ENCODE measurements at places on chromosomes 5 and 9.

GRCh38 chr5:5540065-5540464 is 117.6 kb downstream of the ICE1 start:
- no peak for DNase-seq

- no peak for DNase-seq
These were observed 105.4 kb upstream of the TBCA start for GRCh38 chr5:77881528-77881927.

DNA sequence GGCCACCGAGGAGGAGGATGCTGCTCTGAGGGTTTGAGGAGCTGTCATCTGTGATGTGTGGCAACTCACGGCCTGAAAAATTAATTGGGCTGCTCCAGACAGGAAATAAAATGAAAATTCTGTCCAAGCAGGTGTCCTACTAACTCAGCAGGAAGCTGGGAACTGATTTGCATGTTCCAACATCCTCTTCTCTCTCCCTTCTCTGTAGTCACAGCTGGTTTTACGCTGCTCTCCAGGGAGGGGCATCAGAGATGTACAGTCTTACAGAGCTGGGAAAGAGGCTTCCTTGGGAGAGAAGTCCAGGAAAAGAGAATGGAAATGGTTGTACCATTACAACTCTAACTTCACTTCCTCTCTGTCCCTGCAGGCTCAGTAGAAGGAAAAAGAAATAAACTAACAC is 24.2 kb upstream of the SIL1 start:
- no peak for DNase-seq

DNA sequence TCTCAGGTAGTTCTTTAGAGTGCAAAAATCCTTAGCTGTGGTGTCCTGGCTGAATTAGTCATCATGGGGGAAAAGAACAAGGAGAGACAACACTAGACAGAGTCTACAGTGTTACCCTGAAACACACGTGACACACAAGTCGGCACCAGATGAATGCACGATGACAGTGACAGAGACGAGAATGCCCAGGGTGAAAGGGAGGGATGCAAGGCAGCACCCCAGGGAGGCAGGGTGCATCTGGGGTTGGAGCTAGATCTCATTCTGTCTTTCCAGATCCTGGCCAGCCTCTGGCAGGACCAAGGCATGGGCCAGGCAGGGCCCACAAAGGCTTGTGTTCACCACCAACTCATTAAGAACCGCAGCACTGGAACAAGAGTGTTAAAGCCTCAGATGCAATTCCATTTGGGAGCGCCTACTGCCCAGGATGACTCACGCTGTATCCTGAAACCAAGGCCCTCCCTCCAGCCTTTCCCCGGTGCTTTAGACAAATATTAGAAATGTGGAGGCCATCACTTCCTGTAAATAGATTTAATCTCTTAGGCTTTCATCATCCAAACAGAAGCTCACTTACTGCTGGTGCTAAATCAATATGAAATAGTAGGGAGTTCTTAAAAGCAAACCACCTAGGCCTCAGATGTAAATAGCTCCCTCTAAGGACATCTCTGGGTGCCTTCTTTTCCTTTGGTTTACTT is 56.1 kb downstream of the IRX2 start:
- DNase-seq = no peak

- no peak for DNase-seq
These were observed 208.8 kb upstream of the TARS1 start for GRCh38 chr5:33231935-33232334.

GRCh38 chr9:129666575-129666974 is 1.1 kb downstream of the PRRX2 start:
- DNase-seq = no peak

GRCh38 chr5:102937894-102938293 is 182.0 kb downstream of the GIN1 start:
- no peak for DNase-seq

- no peak for DNase-seq
These were observed 22.1 kb upstream of the PLPP6 start for GRCh38 chr9:4640027-4640426.

DNA sequence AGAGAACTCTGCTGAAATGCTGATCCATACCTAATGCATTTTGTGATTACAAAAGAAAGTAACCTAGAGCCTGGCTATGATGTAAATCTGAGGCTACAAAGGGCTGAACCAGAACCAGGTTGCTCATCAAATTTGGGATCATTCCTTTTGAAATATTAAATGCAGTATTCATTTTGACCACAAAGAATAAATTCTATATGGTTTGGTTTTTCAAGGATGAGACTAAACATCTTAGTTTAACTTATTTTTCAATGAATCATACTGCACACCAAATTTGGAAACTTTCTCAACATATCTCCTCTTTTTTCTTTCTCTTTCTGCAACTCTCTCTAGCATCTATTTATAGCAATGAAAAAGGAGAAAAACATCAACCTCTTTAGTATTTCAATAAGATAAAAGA is 46.5 kb downstream of the CEMIP2 start:
- DNase-seq = no peak

DNA sequence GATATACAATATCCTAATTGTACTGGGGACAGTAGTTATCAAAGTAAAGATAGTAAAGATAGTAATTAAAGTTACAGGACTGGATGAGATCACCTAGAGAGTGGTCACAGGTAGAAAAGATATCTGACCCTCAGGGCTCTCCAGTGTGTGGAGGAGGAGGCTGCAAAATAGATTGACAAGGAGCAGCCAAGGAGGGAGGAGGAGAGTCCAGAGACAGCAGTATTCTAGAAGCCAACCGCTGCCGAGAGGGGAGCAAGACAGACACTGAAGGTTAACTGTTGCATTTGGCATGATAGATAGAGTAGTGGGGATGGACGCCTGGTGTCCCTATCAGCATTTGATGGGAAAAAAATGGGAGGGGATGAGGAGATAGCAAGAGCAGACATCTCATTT is 17.0 kb upstream of the F2RL1 start:
- no peak for DNase-seq

- no peak for DNase-seq
These were observed 31.4 kb upstream of the PDZD2 start for GRCh38 chr5:31607546-31607945.

DNA sequence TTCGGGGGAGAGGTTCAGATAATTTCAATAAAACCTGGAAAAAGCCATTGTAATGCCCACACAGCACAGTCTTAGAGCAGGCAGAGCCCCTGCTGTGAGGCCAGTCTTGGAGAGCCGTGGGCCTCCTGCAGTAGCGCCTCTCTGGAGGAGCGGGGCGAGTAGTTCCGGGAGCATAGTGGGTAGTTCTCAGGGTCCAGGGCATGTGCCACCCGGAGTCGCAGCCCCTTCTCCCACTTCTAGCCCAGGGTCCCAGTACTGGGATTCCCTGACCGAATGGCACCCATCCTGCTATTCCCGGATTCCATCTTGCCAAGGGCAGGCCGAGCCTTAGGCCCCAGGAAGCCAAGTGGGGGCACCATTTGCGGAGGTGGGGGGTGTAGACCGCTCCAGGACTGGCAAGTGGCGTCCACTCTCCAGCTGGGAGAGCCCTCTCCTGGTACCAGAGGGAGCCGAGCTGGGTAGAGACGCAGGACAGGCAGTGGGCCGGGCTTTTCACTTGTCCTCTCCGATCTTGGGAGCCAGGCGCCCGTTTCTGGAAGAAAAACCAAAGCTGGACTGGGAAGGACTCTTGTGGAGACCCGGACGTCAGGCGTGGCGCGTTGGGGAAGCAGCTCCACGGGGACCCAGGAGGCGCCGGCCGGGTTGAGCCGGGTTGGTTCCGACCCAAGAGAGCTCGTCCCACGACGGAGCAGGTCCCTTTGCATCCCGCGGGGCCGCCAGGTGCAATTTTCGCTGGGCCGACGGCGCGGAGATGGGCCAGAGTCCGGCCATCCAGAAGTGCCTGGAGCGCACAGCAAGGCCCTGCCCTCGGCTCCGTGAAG is 12.1 kb downstream of the PROP1 start:
- no peak for DNase-seq

GRCh38 chr9:93684806-93685543 is 108.6 kb downstream of the PHF2 start:
- DNase-seq = no peak
